Suppressor macrophage treated with lipopolysaccharide for 4 hours (primary cell): ENCODE measurements at places on chromosomes 1 and 21.

DNA sequence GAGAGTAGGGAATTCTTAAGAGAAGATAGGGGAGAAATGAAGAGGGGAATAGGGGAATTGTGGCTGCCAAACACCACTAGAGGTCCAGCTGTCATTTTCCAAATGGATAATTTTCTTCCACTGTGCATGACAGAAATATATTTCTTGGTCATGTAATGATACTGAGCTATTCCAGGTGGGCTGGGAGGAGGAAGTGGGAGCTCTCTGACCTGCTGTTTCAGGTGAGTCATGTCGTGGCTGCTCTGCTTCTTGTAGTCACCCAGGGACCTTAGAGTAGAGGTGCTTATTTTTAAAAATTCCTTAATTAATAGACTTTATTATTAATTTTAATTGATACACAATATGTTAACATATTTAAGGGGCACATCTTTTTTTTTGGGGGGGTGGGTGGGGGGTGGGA is 11.9 kb downstream of the PDE4B start:
- DNase-seq, result no peak

- no peak for DNase-seq
These were observed 7.9 kb downstream of the TMEM201 start for GRCh38 chr1:9596415-9597123.

DNA sequence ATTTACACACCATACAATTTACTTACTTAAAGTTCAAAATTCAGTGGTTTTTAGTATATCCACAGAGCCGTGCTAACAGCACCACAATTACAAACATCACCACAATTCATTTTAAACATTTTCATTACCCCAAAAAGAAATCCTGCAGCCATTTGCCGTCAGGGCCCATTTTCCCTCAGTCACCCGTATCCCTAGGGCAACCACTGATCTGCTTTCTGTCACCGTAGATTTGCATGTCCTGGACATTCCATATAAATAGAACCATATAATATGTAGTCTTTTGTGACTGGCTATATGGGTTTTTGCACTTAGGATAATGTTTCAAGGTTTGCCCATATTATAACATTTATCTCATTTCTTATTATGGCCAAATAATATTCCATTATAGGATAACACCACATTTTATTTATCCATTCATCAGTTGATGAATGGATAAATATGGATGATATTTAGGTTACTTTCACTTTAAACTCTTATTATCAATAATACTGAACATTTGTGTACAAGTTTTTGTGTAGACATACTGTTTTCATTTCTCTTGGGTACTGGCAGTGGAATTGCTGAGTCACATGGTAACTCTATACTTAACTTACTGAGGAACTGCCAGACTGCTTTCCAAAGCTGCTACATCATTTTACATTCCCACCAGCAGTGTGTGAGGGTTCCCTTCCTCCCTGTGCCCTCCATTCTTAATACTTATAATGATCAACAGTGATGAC is 68.9 kb downstream of the ST3GAL3 start:
- DNase-seq, result no peak

DNA sequence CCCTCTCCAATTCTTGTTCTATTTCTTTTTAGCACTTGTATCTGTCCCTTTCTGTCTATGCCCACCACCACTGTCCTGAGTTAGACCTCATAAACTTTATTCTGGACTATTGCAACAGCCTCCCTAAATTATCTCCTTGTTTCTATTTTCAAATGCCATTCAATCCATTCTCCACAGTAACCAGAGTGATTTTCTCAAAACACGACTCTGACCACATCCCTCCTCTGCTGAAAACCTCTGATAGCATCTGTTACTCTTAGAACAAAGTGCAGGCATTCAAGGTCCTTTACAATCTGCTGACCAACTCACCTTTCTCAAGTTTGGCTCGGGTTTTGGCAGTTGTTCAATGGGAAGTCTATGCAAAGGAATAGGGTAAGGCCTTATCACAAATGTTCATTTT is 22.8 kb upstream of the GPX7 start:
- DNase-seq, result no peak

- no peak for DNase-seq
These were observed 404.8 kb downstream of the DUSP10 start for GRCh38 chr1:221337106-221337505.

- DNase-seq, result no peak
These were observed 123.7 kb downstream of the DAB1 start for GRCh38 chr1:57300186-57300585.

DNA sequence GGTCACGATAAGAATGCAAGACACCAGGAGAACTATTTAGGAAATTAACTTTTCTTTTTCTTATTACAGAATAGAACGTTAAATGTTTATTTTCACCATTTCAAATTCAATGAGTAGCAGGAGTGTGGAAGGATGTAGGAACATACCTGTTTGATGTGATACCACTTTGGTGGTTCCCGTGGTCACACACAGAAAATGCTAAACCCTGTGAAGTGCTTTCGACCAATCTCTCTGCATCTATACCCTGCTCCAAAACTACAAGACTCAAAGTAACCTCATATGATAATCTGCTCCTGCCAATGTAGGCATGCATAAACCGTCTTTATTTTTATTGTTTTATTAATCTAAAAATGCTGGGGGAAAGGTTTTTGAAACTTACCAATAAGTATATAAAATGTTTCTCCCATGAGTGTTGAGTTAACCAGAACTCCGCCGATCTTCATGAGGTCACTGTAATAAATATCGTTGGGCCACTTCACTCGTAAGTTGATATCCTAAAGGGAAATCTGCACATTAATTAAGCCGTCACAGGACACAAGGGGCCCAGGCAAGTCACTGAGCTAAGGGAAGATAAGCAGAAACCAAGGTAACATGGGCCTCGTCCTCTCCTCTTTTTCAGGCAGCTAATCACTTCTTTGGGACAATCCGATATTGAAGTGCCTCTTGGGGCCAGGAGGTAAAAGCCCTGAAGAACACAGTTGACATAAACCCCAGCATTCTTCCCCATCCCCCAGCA is 60.6 kb downstream of the SIM2 start:
- DNase-seq, result no peak

GRCh38 chr1:224205438-224205840 is 22.4 kb downstream of the DEGS1 start:
- peak; percentile 75 for DNase-seq

DNA sequence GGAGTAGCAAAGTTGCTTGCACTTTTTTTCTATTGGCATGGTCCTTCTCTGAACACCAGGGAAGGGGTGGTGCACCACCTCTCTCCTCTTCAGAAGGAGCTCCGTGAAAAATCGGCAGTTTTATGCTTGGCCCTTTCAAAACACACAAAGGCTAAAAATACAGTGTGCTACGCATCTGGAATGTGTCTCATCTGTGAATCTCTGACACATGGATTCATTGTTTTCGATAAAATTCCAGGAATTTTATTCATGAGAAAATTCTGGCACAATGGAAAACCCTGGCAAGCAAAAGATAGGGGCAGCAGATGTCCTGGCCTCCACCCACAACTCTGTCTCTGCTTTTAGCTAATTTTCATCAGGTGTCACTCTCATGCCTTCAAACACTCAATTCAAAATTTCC is 42.9 kb downstream of the ERG start:
- no peak for DNase-seq

DNA sequence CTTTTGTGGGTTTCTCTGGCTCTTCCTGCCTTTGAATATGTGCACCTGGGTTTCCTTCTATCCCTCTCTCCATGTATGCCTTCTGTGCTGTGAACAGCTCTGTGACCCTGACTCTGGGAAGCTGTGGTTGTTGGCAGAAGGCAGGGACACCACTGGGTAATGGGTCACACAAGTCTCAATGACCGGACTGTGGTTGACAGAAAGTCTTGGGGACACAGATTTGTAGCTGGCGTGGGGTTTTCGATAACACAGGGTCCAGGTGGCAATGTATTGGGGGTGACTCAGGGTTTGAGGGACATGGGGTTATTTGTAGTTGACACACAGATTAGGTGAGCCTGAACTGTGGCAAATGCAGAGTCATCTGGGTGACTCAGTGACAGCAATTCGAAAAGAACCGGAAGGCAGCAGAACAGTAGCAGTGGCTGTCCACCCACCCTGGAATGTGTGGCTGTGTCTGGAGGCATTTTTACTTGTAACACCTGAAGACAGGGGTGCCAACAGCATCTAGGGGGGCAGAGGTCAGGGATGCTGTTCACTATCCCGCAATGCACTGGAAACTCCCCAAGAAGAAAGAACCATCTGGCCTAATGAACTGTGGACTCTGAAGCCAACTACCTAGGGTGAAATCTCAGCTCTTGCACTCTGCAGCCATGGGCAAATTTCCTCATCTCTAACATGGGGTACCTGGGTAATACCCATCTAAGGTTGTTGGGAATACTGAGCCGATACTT is 13.0 kb upstream of the SLC6A9 start:
- no peak for DNase-seq

DNA sequence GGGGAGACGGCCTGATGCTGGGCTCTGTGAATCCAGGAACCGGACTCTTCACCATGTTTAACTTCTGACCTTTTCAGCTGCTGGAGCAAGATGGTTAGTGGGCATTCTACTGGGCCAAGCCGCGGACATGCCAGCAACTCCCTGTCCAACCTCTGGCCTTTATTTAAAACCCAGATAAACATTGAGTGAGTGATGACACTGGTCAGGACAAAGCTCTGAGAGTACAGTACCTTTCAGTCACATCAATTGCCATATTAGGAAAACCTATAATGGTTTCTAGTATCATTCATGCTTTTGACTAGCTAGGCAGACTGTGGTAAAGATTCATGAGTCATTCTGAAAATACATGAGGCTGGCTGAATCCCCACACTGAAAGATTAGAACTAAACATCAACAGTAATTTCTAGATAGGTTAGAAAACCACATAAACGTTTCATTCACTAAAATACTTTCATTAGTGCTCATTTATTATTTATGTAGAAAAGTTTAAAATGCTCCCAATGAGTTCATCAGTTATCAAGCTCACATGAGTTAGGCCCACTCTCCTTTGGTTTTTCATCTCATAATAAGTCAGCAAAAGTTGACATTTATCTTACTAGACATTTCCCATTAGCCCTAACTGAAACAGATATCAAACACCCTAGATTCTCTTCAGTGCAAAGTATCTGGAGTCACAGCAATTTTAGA is 7.1 kb upstream of the ACTA1 start:
- no peak for DNase-seq

GRCh38 chr1:46676531-46676930 is 4.9 kb downstream of the TEX38 start:
- DNase-seq, result no peak

DNA sequence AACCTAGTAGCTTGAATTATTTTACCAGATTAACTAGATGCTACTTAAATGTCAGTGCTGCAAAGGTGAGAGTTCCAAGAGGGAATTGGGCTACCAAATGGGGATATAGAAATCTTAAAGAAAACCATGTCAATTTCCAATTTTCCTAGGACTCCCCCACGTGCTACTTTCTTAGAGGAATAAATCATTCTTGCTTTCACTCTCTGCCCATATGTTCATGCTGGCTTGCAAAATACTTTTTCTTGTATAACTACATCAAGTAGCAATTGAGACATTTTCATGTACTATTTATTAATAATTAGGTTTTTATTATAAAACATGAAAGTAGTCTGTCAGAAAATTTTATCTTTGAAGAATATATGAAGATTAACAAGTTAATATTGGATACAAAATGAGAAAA is 11.8 kb downstream of the KCNK2 start:
- no peak for DNase-seq

DNA sequence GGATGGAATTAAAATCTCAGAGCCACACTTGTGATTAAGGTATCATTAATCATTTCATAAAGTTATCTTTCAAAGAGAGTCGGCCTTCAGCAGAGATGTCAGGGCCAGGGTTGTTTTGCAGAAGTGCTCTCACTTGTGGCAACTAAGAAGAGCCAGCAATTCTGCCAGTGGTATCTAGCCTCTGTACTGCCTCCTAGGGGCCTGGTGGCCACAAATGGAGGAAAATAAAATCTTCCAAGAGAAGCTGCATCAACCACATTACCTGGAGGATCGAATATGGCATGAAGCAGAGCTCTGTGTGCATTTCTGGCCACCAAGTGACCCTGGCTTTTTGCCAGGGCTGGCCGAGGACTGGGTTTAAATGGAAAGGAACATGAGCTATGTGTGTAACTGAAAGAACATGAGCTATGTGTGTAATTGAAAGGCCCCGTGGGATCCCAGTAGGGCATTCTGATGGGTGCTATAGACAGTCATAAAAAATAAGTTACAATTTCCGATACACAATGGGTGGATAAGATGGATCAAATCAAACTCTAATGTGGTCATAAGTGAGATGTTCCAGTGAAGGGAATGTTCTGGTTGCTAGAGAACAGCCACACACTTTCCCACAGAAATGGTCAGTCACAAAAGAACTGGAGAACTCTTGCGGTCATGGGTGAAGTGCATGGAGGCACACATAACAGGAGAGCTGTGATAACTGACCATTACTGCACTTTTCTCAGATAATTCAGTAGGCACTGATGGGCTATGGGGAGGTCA is 335.8 kb downstream of the CAMTA1 start:
- peak; percentile 2 for DNase-seq

- peak; percentile 94 for DNase-seq
These were observed 46.0 kb downstream of the GRHL3 start for GRCh38 chr1:24364975-24365678.

DNA sequence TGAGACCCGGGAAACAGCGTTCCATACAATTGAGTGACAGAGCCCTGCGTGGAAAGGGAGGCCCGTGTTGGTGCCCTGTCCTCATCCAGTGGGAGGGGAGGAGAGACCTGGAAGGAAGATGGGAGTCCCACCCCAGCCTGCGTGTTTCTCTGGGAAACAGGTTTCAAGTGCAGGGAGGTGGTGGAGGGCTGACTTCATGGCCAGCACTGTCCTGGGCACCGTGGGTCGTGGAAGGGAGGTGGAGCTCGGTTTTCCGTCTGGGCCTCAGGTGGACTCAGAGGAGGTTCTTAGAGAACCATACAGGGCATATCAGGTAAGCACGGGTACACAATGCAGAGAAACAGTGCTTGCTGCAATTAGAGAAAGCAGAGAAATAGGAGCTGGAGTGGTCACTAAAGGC is 222.6 kb downstream of the CAMTA1 start:
- DNase-seq, result no peak

GRCh38 chr1:40308036-40308727 is 8.9 kb downstream of the COL9A2 start:
- no peak for DNase-seq

DNA sequence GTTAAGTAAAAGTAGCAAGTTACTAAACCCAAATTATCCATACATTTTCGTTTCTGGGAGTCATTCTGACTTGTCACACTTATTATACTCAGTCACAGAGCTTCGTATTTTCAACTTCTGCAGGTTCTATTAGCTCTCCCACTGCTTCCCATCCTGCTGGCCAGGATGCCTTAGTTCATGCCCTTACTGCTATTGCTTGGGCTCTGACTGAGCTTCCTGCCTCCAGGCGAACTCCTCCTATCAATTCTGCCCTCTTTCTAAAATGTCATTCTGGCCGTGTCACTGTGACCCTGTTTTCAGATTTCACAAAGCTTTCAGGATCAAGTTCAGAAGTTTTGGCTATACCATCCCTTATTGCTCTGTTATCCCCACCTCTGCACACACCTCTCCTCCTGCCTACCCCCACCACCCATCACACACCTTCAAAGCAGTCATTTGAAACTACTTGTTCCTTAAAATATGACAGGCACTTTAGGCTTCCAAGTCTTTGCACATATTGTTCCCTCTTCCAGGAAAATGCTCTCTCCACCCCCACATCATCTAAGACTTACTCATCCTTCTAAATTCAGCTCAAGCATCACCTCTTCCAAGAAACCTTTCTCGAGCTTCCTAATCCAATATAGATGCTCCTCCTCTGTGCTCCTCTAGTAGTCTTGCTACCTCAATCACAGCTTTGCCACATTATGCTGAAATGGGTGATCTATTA is 278.0 kb downstream of the BRINP2 start:
- no peak for DNase-seq

GRCh38 chr1:54081306-54082270 is 28.2 kb downstream of the TCEANC2 start:
- peak; percentile 74 for DNase-seq

GRCh38 chr1:246000638-246001015 is 506.5 kb downstream of the SMYD3 start:
- DNase-seq, result no peak
